NCI-H1694 (cell line): ENCODE measurements at places on chromosomes 4 and X.

DNA sequence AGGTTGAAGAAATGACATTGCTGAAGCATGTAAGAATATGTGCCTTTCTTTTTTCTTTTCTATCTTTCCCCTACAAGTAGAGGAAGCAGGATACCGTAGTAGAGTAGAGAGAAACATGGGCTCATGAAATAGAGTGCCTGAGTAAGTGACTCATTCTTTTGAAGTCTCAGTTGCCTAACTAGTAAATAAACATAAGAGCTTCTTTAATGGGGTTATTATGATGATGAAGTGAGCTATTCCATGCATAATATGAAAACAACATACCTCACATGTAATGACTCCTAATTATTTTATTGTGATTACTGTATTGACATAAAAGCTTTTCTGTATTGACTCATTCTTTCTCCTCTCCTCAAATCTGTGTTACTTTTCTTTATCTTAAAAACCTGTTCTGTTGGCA is 1538.2 kb downstream of the TECRL start:
- no peak for DNase-seq

DNA sequence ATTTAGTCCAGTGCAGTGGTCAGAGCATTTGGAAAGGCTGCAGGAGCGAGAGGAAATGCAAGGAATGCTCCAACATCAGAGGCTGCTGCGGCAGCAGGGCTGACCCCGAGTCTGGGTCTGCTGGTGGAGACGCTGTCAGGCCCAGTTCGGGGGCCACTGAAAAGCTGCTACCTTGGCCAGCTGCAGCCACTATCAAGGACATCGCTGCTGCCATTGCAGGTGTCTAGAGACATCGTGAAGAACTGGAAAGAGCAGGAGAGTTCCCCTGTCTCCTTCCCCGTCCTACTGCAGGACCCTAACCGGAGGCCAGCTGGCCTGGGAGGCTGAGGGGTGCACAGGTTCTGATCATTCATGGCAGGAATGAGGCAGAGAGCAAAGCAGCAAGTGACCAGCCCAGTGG is 29.5 kb upstream of the GPR78 start:
- DNase-seq, result no peak

DNA sequence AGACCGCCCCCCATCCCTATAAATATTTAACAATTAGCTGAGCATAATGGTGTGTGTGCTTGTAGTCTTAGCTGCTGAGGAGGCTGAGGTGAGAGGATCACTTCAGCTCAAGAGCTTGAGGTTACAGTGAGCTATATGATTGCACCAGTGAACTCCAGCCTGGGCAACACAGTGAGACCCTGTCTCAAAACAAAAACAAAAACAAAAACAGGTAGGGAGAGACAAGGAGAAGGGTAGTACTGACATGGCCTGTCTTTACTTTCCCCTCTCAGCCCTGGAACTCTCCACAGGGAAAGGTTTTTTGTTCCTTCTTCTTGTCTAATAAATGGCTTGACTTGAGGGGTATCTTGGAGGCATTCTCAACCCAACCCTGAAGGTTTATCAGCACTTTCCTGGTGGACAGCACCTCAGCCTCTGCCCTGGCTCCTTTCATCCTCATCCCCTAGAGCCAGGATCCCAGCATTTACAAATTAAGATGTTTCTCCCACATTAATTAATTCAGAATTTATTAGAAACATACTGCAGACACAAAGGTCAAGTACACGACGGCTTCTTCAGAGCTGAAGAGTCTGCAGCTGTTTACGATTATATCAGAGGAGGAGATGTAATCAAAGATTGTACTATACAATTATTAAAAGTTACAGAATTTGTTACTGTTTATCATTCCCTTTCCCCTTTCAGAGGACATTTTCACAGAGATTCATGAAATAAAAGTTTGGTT is 131.8 kb downstream of the AFF1 start:
- no peak for DNase-seq

GRCh38 chr4:101774807-101775206 is 15.7 kb upstream of the BANK1 start:
- no peak for DNase-seq

DNA sequence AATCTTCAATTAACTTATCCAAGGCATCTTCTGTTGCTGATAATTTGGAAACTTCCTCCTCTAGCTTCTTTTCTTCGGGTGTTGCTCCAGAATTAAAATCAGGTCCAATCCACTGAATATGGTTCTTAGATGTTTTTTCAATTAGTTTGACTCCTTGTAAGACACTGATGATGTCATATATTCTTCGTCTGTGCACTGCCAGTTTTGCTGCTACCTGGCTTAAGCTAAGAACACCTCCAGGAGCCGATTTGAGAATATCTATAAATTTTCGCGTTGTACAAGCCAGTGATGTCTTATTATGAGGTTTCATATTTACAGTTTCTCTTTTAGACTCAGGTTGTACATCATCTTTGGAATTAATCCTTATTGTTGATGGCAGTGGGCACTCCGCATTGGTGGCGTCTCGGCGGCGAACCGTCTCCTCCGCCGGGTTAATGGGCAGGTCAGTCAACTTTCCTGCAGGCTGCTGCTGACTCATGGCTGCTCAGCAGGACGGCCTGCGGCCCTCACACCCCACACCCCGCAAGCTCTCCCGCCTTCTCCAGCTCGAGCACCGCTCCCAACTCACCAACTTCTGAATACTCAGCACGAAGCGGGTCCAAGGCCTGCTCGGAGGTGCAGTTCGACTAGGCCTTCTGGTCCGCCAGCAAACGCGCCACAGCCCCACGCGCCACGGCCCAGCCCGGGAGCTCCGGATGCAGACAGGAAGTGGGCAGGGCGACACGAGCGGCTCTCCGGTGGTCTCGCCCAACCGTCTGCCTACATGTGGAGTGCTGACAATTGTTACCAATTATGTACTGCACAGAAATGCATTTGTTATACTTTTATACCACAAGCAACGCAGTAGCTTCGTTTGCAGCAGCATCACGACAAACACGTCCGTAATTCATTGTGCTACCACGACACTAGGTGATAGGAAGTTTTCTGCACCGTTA is 49.2 kb upstream of the FHL1 start:
- DNase-seq, result no peak
